ENCODE measurements at places on chromosomes 3 and 15. TPM values are rescaled to one million over a fixed set of nuclear protein-coding genes. Genes with fewer than 3 reads are reported as not detected.

LMAN1L gene
- polyA plus RNA-seq = 2.4 TPM

XYLB gene
- polyA plus RNA-seq = 0.58 TPM

- DNase-seq = no peak
These were observed 17.7 kb downstream of the ZNF654 start for GRCh38 chr3:88076712-88077111.

GOLGA8J gene
- not detected for polyA plus RNA-seq

- DNase-seq = no peak
These were observed 32.2 kb downstream of the KAT2B start for GRCh38 chr3:20072422-20072821.

GRCh38 chr3:100103558-100104441, 10.5 kb downstream of the FILIP1L start:
- DNase-seq = no peak

- no peak for DNase-seq
These were observed 51.4 kb upstream of the LIPC start for GRCh38 chr15:58380280-58380945.

ELP6 gene
- 24.8 TPM for polyA plus RNA-seq

DNA sequence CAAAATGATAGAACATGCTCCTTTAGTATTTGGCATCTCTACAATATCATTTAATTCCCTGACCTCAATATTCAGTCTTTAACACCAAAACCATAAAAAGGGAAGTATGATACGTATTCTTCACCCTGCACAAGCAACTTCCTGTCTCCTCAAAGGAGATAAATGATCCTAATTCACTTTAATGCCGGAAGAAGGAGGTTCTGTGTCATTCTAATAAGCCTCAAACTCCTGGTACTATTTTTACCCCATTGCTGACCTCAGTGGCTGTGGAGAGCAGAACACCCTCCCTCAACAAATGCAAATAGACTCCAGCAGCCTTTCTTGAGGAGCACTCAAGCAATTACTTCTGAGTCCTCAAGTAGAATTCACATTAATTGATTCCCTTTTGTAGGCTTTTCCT, 173.3 kb downstream of the TMEM108 start:
- no peak for DNase-seq

GRCh38 chr15:77851691-77852090, 219.0 kb upstream of the LINGO1 start:
- peak; percentile 42 for DNase-seq

GRCh38 chr15:45469441-45469840, 53.1 kb downstream of the SLC30A4 start:
- DNase-seq = no peak

DNA sequence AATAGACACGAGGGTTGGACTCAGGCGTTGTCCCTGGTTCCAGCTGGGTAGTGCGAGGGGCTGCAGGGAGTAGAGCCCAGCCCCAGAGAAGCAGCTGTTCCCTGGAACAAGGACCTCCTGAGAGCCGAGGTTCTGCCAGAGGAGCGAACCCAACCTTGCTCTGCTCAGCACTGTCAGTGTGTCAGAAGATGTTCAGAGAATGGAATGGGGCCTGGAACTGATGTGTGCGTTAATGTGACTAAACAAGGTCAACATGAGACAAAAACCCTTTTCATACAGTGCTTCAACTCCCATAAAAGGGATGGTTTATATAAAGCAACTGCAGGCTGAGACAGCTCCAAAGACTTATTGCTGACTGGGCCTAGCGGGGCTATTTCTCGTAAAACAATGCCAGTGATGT, 35.5 kb upstream of the HACD2 start:
- no peak for DNase-seq

- DNase-seq = no peak
These were observed 239.4 kb downstream of the CHST2 start for GRCh38 chr3:143358793-143359491.

GRCh38 chr3:186461141-186461540, 83.0 kb downstream of the CRYGS start:
- DNase-seq = no peak

HACL1 gene
- 19.0 TPM for polyA plus RNA-seq

GRCh38 chr3:58249358-58250092, 11.9 kb downstream of the ABHD6 start:
- DNase-seq = no peak

MORC1 gene
- not detected for polyA plus RNA-seq

- peak; percentile 69 for DNase-seq
These were observed 131.9 kb upstream of the MEF2A start for GRCh38 chr15:99433757-99434450.

CASR gene
- 0.42 TPM for polyA plus RNA-seq
